ENCODE measurements at places on chromosomes 2 and 18. TPM values are rescaled to one million over a fixed set of nuclear protein-coding genes. Genes with fewer than 3 reads are reported as not detected.

- DNase-seq: no peak
Measured at GRCh38 chr2:207283356-207283755, 117.6 kb upstream of the KLF7 start.

DNA sequence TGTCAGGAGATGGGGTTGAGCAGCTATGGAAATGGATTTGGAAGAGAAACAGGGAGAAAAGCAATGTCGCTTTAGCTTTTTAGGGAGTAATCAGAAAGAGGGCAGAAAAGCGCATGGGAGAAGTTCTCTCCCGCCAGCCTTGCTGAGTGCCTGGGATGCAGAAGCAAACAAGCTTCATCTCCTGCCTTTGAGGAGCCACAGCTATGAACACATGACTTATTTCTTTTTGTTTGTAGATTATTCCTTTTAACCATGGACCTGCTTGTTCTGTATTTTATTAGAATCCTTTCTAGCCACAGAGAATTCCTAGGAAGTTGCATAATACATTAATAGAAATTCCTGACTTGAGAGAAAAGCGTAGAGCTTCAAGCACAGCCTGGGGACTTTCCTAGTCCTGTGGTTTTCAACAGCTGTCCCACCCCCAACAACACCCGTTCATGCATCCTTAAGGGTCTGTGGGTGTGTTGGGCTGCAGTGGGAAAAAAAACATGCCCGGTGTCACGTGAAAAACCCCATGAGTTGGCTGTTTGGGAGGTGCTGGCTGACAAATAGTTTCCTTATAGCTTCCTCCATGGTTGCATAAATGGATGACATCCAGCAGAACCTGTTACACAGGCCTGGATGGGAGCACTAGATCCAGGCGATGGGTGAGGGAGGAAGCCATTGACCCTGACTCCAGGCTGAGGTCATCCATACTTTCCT lies 14.9 kb downstream of the SLC9A4 start:
- DNase-seq: peak; percentile 87

DNA sequence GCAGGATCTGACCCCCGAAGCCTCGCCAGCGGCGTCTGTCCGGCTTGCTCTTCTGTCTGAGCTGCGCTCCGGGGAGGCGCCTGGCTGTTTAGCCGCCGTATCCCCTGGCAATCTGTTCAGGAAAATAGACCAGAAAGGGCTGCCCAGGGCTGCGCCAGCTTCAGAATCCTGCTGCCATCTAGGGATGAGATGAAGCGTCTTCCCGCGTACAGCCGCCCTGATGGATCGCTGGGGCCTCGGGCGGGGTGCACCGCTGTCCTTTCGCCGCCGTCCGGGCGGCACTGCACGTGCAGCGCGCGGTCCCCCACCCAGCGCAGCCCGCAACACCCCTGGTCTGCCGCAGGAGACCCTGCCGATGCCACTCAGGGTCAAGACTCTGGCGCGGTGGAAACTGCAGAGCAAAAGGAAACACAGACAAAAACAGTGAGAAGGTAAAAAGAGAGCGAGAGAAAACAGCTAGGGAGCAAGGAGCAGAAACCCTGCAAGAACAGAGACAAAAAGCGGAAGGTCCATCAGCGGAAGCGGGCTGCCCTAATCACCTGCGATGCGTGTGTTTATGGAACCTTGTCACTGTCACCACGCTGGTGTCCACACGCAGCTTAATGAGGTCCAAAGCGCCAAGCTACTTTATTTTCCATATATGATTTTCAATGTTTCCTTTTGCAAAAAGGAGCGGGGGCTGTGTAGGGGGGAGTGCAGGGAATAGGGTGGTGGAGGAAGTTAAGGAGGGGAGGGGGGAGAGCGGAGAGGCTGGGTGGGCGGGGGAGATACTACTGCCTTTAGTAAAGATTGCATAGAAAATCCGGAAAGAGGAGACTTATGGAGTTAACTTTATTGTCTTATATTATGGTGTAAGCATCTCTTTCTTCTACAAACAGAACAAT lies 2113.3 kb upstream of the PIK3C3 start:
- peak; percentile 56 for DNase-seq

The TUBB8B gene
- total RNA-seq: not detected

GRCh38 chr18:51789871-51790270 lies 550.1 kb upstream of the DCC start:
- DNase-seq: no peak

The KIF1A gene
- not detected for total RNA-seq

The GAD1 gene
- 4.3 TPM for total RNA-seq

GRCh38 chr2:239790721-239791120 lies 234.4 kb downstream of the NDUFA10 start:
- no peak for DNase-seq

GRCh38 chr2:107511970-107512789 lies 314.5 kb upstream of the RGPD4 start:
- no peak for DNase-seq

DNA sequence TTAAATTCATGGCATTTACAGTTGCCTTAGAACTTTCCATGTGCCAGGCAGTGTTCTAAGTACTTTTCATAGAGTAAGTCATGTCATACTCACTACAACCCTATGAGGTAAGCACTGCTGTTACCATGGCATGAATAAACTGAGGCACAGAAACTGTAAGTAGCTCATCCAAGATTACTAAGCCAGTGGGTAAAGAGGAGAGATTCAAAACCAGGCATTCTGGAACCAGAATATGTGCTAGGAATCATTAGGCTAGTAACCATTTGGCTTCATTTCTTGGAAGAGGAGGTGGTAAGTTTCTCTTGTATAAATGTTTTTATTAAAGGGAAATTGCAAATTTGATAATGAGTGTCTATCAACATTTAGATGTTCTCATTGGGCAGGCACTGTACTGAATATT lies 35.1 kb downstream of the SOX11 start:
- no peak for DNase-seq

- no peak for DNase-seq
Measured at GRCh38 chr18:2910261-2910660, 63.5 kb downstream of the EMILIN2 start.

GRCh38 chr18:79775441-79776221 lies 22.1 kb upstream of the KCNG2 start:
- DNase-seq: no peak

- no peak for DNase-seq
Measured at GRCh38 chr2:197219636-197220035, 90.9 kb downstream of the ANKRD44 start.

The SERPINB10 gene
- total RNA-seq: not detected

The POTEI gene
- total RNA-seq: not detected

- DNase-seq: no peak
Measured at GRCh38 chr18:8283891-8284585, 325.2 kb upstream of the RAB12 start.

- DNase-seq: no peak
Measured at GRCh38 chr18:21040466-21040865, 71.1 kb downstream of the ROCK1 start.

DNA sequence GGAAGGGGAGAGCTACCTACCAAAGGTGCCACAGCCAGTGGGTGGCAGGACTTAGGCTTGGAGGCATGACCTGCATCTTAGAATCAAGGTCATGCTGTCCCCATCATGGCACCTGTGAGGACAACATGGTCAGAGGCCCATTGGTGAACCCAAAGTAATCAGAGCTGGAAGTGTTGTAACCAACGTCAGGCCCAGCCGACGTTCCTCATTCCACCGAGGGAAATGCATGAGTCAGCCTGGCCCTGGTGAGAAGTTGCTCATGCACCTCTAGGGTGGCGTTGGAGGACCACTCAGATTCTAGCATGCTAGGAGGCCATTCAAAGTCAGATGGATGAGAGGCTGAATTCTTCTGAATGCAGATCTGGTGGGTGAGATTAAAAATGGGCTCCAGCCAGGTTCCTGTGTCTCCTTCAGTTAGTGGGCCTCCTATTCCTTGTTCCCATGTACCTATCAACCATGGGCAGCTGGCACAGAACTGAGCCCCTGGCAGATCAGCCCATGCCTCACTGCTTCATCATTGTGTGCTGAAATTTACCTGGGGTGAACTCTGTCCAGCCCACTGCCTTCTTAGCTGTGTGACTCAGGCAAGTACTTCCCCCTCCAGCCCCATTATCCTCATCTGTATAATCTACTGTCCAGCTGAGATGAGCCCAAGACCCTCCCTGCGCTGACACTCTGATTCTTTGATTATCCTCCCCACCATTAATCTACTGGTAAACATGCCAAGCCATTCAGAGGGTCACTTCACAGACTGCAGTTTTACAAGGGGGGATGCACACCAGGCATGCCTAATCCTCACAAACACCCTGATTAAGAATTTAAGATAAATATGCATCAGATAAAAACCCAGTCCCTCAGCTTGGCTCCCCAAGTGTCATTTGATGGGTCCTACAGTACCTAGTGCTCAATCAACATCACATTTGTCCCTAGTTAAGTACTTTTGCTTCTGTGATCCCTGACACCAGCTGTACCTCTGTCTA lies 14.0 kb downstream of the SLC14A2 start:
- no peak for DNase-seq

The UGT1A6 gene
- total RNA-seq: 549 TPM

GRCh38 chr2:524442-524841 lies 152.8 kb downstream of the TMEM18 start:
- peak; percentile 77 for DNase-seq

DNA sequence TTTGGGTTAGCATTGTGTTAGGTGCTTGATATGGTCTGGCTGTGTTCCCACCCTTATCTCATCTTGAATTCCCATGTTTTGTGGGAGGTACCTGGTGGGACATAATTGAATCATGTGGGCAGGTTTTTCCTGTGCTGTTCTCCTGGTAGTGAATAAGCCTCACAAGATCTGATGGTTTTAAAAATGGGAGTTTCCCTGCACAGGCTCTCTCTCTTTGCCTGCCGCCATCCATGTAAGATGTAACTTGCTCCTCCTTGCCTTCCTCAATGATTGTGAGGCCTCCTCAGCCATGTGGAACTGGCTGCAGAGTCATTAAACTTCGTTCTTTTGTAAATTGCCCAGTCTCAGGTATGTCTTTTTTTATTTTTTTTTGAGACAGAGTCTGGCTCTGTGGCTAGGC lies 2.8 kb downstream of the MSH2 start:
- no peak for DNase-seq

The GALNT14 gene
- total RNA-seq: 3.1 TPM

The EPB41L5 gene
- total RNA-seq: 18.4 TPM

GRCh38 chr2:177044671-177045070 lies 167.9 kb upstream of the HNRNPA3 start:
- no peak for DNase-seq

The LOXL3 gene
- total RNA-seq: 3.1 TPM

GRCh38 chr2:108630567-108631405 lies 88.5 kb upstream of the RANBP2 start:
- DNase-seq: no peak

DNA sequence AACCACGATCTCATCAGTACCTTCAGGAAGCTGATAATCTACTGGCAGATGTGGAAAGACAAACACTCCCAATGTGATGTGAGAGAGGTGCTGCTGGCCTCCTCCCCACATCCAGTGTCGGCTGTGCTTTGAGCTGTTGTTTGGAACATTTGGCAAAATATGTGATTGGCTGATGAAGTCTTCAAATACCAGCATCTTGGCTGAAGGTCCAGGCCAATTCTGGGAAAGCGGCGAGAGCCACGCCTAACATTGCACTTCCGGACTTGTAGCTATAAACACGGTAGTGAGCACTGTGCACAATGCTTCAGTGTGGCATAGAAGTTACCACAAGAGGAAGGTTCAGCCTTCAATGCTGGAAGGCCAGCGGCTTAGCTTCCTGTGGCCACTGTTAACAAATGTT lies 198.8 kb downstream of the DCDC2C start:
- DNase-seq: no peak

GRCh38 chr2:57084697-57085281 lies 901.0 kb downstream of the CCDC85A start:
- DNase-seq: no peak

GRCh38 chr18:47754311-47755101 lies 176.0 kb downstream of the SMAD2 start:
- no peak for DNase-seq

GRCh38 chr2:64607381-64608304 lies 46.1 kb downstream of the SERTAD2 start:
- DNase-seq: peak; percentile 79

DNA sequence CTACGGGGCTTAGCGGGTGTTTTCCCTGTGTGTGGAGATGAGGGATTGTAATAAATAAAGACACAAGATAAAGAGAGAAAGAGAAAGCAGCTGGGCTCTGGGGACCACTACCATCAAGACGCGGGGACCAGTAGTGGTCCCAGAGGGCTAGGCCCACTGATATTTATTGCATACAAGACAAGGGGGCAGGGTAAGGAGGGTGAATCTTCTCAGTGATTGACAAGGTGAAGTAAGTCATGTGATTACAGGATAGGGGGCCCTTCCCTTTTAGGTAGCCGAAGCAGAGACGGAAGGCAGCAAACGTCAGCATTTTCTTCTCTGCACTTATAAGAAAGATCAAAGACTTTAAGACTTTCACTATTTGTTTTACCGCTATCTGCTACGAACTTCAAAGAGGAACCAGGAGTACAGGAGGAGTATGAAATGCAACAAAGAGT lies 4.5 kb upstream of the GAL3ST2 start:
- DNase-seq: no peak

DNA sequence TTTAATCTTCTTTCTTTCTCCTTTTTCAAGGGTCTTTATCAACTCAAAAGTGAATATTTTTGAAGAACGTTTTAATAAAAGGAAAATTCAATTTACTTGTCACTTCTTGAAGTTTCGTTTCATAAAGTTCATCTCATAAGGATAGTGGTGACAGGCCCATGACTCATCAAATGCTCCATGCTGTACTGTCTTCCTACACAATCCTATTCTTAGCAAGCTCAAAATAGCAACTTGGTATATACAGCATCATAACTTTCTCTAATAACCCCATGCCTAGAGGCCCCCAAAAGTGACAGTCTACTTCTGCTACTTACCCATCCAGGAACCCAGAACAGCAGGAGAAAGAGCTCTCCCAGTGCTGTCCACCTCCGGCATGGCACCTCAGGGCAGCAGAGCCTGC lies 7.7 kb downstream of the FBXO15 start:
- DNase-seq: no peak

GRCh38 chr2:27175330-27175729 lies 26.5 kb downstream of the TCF23 start:
- no peak for DNase-seq

DNA sequence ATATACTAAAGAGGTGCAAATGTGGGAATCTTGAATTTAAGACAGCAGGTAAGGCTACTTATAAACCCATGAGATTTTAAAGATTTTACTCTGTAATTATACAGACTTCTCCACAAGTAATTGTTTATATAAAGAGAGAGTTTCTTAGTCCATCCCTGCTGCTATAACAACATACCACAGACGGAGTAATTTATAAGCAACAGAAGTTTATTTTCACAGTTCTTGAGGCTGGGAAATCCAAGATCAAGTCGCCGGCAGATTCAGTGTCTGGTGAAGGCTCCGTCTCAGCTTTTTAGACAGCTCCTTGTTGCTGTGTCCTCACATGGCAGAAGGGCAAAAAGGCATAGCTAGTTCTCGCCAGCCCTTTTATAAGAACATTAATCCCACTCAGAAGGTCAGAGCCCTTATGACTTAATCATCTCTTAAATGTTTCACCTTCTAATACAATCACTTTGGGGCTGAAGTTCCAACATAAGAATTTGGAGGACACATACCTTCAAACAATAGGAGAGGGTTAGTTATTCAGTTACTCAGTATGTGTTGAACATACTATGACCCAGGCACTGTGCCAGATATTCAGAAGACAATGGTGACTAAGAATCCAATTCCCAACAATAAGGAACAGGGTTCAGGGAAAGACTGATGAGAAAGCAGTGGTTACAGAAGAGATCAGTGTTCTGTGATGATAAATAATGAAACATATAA lies 466.0 kb downstream of the RIT2 start:
- DNase-seq: no peak

Measured in PC-9 (cell line).